Ammon's horn (tissue), 1 donor: ENCODE measurements at places on chromosomes 7 and 10.
A peak's percentile ranks its signal among the peaks of the same experiment; 100 is the strongest.

GRCh38 chr10:48634984-48635557 is 30.2 kb upstream of the ARHGAP22 start:
- no peak for DNase-seq

DNA sequence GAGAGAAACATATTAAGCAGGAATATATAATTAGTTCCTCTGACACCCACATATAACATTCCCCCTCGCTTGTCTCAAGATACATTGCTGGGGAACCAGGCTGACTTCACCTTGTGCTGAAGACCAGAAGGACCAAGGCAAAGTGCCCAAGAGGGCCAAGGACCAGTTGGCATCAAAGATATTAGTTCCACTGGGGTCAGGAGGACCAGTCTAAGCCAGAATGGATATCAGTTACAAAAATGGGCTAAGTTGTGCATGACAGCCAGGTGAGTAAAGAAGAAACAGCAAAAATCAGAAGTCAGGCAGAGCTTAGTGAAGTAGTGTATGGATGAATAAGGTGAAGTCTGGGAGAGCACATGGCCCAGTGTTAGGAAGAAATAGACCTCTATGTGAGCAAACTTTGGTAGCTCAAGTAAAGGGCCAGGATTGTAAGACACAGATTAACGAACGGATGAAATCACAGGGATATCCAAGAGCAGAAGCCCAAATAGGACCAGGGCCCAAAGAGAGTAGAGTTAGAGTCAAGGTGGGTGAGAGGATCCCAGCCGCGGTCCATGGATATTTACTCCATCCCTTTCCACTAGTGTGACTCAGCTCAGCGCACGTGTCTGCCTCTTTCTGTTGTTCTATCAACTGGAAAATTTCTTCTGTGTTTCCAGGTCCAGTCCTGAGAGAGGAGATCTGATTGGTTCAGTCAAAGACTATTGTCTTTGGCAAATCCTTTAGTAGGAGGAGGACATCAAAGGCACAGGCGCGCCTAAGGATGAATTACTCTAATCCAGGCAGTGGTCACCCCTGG is 5.0 kb downstream of the CALD1 start:
- no peak for DNase-seq

DNA sequence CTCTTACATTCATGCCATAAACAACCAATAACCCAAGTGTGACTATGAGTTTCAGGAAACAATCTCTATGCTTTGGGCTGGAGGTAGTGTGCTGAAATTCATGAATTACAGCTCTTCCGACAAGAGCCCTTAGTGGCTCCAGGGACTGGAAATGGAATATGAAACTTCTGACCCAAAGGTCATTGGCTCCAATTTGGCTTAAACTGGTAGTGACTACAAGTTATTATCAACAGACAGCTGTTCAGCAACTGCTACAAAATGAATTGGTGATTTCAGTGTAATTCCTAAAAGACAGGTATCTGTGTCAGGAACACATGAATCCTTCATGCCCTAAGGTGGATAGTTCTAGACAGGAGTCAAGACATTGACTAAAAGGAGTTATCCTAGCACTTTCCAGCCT is 745.4 kb downstream of the PHTF2 start:
- DNase-seq: no peak

GRCh38 chr7:138095972-138096935 is 20.0 kb downstream of the AKR1D1 start:
- DNase-seq: no peak

GRCh38 chr10:132738454-132739224 is 47.3 kb downstream of the NKX6-2 start:
- DNase-seq: peak; percentile 95

DNA sequence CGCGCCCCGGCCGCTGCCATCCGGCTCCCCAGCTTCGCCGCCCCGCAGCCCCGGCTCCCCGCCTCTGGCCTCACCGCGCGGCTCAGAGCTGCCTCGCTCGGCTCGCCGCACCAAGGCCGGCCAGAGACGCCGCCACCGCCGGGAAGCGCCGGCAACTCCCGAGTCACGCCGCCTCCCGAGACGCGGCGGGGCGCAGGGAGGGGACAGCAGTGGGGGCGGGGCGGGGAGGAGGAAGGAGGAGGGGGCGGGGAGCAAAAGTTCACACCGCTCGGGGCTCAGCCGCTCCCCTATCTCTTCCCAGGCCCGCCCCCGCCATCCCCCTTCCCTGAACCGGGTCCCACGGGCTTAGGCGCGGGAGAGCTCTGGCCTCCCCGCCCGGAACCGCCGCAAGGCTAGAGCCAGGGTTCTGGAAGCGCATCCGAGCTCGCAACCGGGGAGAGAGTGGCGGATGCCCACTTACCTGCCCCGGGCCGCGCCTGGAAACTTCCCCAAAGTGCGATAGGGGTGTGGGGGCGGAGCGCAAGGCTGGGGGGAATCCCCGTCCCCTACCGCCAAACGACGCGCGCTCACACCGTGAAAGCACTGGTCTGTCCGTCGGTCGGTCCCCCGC is 1.0 kb downstream of the CHST15 start:
- peak; percentile 34 for DNase-seq

- DNase-seq: no peak
Observed at GRCh38 chr7:23474094-23474828, 4.0 kb upstream of the IGF2BP3 start.

- DNase-seq: no peak
Observed at GRCh38 chr10:71267508-71268240, 51.4 kb upstream of the SLC29A3 start.

- DNase-seq: no peak
Observed at GRCh38 chr10:117968354-117969182, 78.2 kb downstream of the RAB11FIP2 start.

- DNase-seq: no peak
Observed at GRCh38 chr7:148253629-148254028, 336.9 kb upstream of the C7orf33 start.

GRCh38 chr10:102208311-102209035 is 17.6 kb upstream of the ELOVL3 start:
- no peak for DNase-seq

DNA sequence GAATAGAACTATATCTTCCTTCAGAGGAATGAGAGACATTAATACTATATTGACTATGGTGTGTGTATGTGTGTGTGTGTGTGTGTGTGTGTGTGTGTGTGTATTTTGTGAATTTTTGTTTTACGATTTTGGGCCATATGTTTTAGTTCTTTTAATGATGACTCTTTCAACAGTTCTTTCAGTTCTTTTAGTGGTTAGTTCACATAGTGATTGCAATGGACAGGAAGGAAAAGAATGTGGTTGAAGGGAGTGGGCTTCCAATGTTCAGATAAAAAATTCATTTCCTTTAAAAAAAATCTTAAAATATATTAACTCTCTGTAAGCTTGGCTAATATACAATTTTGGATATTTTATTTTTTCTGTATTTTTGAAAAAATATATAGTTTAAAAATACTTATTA is 315.7 kb upstream of the DGKB start:
- DNase-seq: no peak

GRCh38 chr10:114550756-114551635 is 107.1 kb downstream of the ABLIM1 start:
- peak; percentile 21 for DNase-seq
